Liver (tissue), 10 donors: ENCODE measurements at places on chromosomes 11 and 22.

- no peak for DNase-seq
Observed at GRCh38 chr11:1126935-1127663, 30.7 kb upstream of the MUC5AC start.

DNA sequence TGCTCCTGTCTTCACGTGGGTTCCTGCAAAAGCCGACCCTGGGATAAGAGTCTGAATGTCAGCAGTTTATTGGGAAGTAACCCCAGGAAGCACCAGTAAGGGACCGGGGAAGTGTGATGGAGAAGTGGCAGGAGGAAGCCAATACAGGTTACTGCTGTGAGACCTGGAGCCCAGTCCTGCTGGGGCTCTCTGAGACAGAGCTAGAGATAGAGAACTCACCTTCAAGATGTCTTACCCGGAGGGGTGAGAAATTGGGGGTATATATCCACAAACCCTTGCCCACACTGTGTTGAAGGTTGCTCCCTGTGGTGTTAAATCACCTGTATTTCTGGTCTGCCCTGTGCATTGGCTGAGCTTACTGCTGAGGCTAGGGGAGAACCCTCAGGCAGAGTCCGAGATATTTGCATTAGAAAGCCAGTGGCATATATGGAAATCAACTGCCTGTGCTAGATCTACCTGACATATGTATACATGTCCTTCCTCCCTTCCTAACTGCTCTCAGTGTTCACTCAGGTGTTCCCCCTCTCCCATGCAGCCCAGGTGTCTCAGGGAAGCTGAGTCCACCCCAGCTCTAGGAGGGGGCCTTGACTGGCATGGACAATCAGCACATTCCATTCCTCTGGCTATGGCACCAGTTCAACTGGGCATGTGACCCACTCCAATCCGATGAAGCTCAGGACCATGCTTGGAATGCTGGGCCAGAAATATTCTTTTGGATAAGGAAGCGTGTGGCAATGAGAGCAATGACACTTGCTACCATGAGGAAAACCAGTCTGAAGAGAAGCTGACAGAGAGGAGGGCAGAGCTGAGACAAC is 6.8 kb upstream of the MICAL2 start:
- DNase-seq = no peak

DNA sequence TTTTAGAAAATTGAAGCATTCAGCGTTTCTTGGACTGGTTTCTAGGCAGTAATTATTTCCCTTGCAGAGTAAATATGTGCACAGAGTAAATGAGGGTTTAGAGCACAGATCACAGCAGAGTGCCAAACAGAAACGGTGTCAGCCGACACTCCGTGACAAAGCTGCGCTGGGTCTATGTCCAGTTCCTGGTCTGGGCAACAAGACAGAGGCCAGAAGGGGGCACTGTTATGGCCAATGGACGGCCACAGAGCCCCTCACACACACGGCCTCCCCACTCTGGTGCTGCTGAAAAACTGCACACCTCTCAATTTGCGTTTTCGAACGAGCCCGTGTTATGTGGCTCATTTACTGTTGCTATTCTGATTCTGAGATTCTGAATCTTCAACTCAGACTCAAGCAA is 180.7 kb downstream of the MPPED1 start:
- no peak for DNase-seq

- DNase-seq = no peak
Observed at GRCh38 chr11:5796541-5796940, 5.5 kb upstream of the OR52N1 start.

GRCh38 chr11:32510039-32510438 is 73.6 kb upstream of the EIF3M start:
- no peak for DNase-seq

DNA sequence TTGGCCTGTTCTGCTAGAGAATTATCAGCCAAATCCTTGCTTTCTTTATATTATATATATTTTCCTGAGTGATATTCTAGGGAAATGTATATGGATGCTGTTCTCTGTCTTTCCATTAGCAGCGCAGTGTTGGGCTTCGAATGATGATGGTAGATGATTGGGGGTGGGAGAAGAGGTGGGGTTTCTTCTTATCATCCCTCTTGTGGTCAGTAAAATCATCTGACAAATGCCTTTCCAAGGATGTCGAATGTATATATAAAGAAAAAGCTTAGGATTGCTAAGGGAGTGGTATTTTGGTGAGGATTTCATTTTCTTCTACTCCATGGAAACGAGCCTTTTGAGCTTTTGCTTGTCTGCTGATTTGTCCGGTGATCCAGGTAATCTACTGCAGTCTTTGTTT is 48.9 kb downstream of the ARHGEF12 start:
- no peak for DNase-seq

DNA sequence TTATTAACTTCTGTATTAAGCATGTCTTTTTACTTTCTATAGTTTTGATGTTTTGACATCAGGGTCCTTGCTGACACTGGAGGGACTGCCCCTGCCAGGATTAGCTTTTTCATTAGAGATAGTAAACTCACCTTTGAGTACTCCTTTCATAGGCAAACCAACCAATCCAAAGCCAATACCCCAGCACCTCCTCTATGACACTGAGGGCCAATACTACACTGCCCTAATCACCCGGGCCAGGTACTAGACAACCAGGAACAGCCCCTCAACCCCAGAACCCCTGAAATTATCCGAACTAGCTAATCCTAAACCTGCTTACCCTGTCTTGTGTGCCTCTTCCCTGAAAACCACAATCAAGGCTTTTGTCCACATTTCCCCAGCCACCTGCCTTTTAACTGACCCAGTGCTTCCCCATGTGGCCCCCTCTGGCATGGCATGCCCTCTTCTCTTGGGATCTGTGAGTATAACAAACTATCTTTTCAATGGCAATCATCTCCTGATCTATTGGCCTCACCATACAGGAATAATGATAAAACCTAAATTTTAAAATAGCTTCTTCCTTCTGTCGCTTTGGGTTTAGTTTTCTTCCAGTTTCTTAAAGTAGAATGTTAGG is 31.2 kb downstream of the RAB6A start:
- no peak for DNase-seq

- DNase-seq = no peak
Observed at GRCh38 chr11:77800449-77800848, 20.1 kb downstream of the RSF1 start.

DNA sequence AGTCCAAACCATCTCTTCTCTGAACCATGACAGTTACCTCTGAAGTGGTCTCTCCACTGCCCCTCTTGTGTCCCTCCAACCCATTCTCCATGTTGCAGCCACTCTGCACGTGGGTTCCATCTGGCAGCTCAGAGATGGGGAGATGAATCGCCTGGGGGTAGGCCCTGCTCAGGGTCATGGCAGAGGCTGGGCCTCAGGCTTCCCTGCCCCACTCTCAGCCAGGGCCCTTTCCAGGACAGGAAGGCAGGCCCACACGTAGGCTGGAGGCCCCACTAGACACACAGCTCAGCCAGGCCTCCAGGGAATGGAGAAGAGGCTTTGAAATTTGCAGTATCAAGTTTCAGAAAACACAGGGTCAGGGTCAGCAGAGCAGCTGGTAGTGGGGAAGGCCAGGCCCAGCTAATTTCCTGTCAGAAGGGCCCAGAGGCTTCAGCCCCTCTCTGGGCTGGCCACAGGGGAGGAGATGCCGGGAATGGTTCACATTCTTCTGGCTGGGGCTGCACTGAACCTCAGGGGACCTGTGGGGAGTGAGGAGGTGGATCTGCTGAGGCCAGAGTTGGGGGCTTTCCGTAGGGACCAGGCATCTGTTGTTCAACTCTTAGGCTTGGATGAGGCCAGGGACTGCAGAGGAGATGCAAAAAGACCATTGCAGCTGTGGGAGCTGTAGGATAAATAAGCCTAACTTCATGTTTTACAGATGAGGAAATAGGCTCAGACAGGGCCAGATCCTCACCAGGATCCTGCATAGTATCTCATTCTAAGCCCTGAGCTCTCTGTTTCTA is 101.6 kb downstream of the SWAP70 start:
- DNase-seq = no peak

DNA sequence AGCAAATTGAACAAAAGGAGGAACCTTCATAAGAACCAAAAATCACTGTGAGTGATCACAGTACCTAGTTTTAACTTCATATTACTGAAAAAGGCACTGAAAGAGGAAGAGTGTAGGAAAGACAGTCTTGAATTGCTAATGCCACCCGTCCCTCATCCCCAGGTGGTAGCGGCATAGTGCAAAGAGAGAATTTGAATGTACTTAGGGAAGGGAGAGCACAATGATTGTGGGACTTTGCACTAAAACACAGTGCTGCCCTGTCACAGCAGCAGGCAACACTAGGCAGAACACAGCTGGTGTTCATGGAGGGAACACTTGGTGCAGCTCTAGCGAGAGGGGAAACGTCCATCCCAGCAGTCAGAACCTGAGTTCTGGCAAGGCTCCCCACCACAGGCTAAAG is 716.3 kb upstream of the ANO5 start:
- no peak for DNase-seq

DNA sequence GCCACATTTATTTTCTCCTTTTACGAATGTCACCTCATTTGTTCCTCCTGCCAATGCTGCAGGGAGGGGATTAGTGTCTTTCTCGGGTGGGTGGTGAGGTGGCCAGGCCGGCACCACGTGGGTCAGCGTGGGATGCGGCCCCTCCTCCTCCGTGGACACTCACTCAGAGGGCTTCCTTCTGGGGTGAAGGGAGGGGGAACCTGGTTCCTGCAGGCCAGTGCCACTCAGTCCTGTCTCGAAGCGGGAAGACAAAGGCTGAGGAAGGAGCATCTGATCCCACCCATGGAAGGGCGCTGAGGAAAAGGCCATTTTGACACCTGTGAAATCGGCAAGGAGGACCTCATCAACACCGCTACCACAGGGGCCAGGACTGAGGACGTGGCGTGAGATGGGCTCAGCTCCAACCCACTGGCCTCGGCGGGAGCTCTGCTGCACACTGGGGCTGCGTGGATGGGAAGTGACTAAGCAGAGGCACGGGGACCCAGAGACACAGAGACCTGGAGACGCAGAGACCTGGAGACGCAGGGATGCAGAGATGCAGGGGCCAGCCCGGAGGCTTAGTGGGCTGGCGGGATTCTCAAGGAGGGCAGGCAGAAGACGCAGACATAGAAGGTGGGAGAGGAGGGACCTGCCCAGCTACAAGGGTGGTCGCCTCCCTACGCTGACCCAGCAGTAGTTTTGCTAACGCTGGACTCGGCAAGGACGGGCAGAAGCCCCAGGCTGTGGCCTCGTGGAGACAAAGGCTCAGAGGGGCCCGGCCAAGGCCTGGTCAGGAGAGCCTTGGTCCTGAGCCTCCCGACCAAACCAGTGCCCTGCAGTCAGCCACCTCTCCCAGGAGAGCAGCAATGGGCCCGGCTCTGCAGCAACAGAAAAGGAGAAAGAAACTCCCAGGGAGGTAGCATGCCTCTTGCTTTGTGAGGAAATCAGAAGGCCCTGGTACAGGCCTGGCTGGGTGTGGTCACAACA is 1071.2 kb downstream of the BRD1 start:
- DNase-seq = peak; percentile 24

DNA sequence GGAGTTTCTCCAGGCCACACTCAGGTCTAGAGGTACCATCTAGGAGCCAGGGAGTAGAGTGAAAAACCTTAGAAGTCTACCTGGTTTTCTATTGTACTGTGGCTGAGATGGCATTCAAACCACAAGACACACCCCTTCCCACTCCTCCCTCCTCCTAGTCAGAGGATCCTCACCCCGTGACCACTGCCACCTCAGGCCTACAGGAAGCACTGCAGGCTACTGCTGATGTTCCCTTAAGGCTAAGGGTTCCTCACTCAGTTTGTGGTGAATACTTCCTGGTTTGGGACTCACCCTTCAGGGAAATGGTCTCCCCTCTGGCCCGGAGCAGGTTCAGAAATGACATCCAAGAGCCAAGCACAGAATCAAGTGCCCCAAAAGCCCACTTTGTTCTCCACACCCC is 1293.9 kb downstream of the JRKL start:
- DNase-seq = no peak

DNA sequence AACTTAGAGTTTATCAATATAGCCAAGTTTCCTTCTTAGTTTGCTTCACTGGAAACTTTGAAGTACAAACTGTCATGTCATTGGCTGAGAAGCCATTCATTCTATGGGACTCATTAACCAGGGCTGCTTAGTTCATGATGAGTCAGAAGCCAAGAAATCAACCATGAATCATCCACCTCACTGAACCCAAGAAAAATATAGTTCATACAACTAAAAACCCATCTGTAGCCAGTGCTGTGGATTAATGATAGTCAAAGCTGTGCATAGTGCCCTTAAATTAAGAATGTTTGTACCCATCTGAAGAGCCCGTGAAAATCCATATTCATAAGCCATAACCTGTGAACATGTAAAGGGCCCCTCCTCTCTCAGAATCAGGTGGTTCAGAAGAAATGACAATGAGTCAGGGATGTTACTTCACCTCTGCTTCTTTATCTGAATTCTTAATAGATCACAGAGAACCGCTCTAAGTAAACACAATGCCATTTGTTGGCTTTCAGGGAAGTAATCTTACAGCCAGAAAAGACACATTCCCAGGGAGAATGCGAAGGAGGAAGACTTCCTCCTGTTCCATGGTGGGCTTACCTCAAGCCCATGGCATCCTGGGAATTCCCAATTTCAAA is 25.4 kb downstream of the MMP20 start:
- DNase-seq = no peak

DNA sequence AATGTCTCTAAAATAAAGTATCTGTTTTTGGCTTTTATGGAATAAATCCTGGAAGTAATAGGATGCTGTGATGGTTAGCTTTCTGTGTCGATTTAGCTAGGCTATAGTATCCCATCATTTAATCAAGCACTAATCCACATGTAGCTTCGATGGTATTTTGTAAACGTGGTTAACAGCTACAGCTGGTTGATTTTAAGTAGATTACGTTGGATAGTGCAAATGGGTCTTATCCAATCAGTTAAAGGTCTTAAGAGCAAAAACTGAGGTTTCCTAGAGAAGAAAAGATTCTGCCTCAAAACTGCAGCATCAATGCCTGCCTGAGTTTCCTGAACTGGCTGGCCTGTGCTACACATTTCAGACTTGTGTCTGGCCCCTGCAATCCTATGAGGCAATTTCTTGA is 314.2 kb upstream of the SORL1-AS1 start:
- DNase-seq = no peak

DNA sequence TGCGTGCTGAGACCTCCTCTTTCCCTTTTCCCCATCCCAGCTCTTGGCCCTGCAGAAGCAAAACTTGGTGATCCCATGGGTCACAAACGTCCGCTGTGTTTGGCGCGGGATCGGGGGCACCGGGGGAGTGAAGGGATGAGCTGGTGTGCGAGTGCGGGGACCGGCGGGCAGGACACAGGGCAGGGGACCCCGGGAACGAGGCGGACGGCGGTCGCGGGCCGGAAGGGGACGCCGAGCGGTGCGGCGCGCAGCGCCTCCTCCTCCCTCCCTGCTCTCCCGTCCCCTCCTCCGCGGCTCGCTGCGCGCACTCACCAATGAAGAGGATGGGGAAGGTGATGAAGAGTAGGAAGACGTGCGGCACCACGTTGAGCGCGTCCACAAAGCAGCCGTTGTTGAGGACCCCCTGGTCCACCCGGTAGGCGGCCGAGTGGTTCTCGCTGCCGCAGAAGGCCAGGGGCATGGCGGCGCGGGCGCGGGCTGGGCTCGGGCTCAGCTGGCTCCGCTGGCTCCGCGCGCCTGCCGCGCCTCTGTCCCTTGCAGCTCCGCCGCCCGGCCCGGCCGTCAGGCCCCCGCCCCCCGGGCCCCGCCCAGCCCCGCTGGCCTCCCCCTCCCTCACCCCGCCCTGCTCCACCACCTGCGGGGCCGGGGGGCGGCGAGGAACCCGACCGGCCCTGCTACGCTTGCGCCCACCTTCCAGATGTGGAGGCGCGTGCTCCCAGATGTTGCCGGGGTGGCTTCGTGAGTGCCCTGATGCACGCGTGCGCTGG is at the start of gene ABCC8:
Gene ABCC8 (minus strand): TSS at position 529 of the 767 bp plus-strand sequence. CDS start 69 bp downstream, at position 460.
- DNase-seq = no peak
